Adipose tissue (tissue), 3 donors: ENCODE measurements at places on chromosomes 7 and 10. TPM values are rescaled to one million over a fixed set of nuclear protein-coding genes. Genes with fewer than 3 reads are reported as not detected.

Gene OR2F1
- not detected for polyA plus RNA-seq

Gene CYP2W1
- not detected for polyA plus RNA-seq

Gene KDM7A
- polyA plus RNA-seq = 6.3 TPM

Gene PLEKHS1
- polyA plus RNA-seq = 4.2 TPM

Gene CDC123
- 47.6 TPM for polyA plus RNA-seq

Gene ZNF37A
- 4.4 TPM for polyA plus RNA-seq

Gene NPC1L1
- polyA plus RNA-seq = 0.38 TPM

Gene AP1S1
- polyA plus RNA-seq = 25.2 TPM

Gene ZNF316
- 11.1 TPM for polyA plus RNA-seq

Gene RNF32
- 1.3 TPM for polyA plus RNA-seq

Gene MBL2
- polyA plus RNA-seq = not detected

Gene CNPY1
- polyA plus RNA-seq = not detected

Gene LDB3
- 0.63 TPM for polyA plus RNA-seq

Gene OR6V1
- not detected for polyA plus RNA-seq

Gene RTKN2
- 0.08 TPM for polyA plus RNA-seq

Gene ORC5
- 13.4 TPM for polyA plus RNA-seq

Gene CEP55
- 0.15 TPM for polyA plus RNA-seq

Gene CPEB3
- 1.3 TPM for polyA plus RNA-seq

Gene RADIL
- polyA plus RNA-seq = 1.9 TPM

Gene MYO1G
- 1.8 TPM for polyA plus RNA-seq

Gene GLI3
- 0.51 TPM for polyA plus RNA-seq

Gene SLC26A5
- polyA plus RNA-seq = not detected

Gene NUTM2E
- not detected for polyA plus RNA-seq

Gene TBX20
- not detected for polyA plus RNA-seq

Gene BMPER
- 4.8 TPM for polyA plus RNA-seq

Gene TAS2R38
- polyA plus RNA-seq = not detected

Gene CAMK2B
- polyA plus RNA-seq = 0.28 TPM

Gene HECW1
- polyA plus RNA-seq = 0.12 TPM

Gene NKX1-2
- not detected for polyA plus RNA-seq

Gene NUTM2B
- polyA plus RNA-seq = 0.67 TPM

Gene SLC29A4
- 8.0 TPM for polyA plus RNA-seq

Gene SNX10
- polyA plus RNA-seq = 16.1 TPM

Gene DNAH11
- polyA plus RNA-seq = 0.30 TPM
